Sigmoid colon (tissue), 7 donors: ENCODE measurements at places on chromosomes 4 and X. TPM values are rescaled to one million over a fixed set of nuclear protein-coding genes. Genes with fewer than 3 reads are reported as not detected.
A peak's percentile ranks its signal among the peaks of the same experiment; 100 is the strongest.

GSX2 gene
- total RNA-seq = not detected

- DNase-seq = no peak
These were observed 14.4 kb upstream of the ELF2 start for GRCh38 chr4:139191373-139191772.

MTNR1A gene
- not detected for total RNA-seq

DNA sequence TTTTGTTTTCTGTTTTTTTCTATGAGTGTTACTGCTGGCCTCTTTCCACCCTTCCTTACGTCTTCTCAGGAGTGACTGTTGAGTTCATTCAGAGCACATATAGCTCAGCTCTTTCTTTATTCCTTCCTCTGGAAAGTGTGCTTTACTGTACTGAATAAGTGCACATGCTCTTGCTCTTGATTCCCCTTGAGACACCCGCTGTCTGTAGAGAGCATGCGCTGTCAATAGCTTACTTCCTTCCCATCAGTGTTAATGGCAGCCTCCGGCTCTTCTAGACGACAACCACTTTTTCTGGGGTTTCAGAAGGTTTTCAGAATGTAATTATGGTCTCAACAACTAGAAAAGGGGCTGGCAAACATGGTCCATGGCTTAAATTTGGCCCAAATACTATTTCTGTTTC lies 504.9 kb downstream of the C4orf33 start:
- DNase-seq = no peak

- DNase-seq = peak; percentile 85
These were observed 361 bp downstream of the QDPR start for GRCh38 chr4:17511509-17511949.

ESX1 gene
- total RNA-seq = not detected

- no peak for DNase-seq
These were observed 4.1 kb upstream of the HSD17B10 start for GRCh38 chrX:53438174-53438831.

GRCh38 chr4:25174674-25175073 lies 14.4 kb upstream of the SEPSECS start:
- no peak for DNase-seq
